Activated naive CD8-positive, alpha-beta T cell treated with anti-CD3 and anti-CD28 coated beads, Interleukin-2, amount 10 ng/mL, durations not matched to agents 7 days and 5 days (primary cell): ENCODE measurements at places on chromosomes 11 and 22. TPM values are rescaled to one million over a fixed set of nuclear protein-coding genes. Genes with fewer than 3 reads are reported as not detected.
A peak's percentile ranks its signal among the peaks of the same experiment; 100 is the strongest.

DNA sequence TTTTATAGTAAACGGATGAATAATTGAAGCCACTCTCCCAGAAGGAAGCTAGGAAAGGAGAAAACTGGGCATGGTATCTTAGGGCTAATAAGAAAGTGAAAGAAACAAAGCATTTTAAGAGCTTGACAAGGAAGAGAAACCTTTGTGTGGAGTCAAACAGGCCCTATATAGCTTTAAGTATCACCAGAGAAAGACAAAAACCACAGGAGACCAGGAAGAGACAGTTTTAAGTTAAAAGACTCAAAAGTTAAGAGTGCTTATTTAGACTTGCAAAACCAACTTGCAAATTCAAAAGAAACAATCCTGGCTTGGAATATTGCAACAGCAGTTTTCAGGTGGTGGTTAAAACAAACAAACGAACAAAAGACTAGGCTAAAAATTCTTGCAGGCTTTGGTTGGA lies 3.4 kb downstream of the PAK1 start:
- H3K27me3 ChIP-seq, result peaks cover 16% of the 10 kb centered on the region
- no peak for DNase-seq
- H3K27ac ChIP-seq, result peak overlapping the region; percentile 26

- peaks cover 40% of the 10 kb centered on the region for H3K4me1 ChIP-seq
- H3K27ac ChIP-seq, result no peak overlapping the region
- H3K4me3 ChIP-seq, result no peak overlapping the region
Observed at GRCh38 chr22:40250608-40251007, 72.9 kb downstream of the TNRC6B start.

GRCh38 chr11:110471371-110471770 lies 41.6 kb downstream of the FDX1 start:
- DNase-seq, result no peak
- no peak overlapping the region for H3K27ac ChIP-seq
- H3K27me3 ChIP-seq, result no peaks in the 10 kb centered on the region
- H3K4me3 ChIP-seq, result no peak overlapping the region
- H3K36me3 ChIP-seq, result peaks cover 4% of the 10 kb centered on the region

DNA sequence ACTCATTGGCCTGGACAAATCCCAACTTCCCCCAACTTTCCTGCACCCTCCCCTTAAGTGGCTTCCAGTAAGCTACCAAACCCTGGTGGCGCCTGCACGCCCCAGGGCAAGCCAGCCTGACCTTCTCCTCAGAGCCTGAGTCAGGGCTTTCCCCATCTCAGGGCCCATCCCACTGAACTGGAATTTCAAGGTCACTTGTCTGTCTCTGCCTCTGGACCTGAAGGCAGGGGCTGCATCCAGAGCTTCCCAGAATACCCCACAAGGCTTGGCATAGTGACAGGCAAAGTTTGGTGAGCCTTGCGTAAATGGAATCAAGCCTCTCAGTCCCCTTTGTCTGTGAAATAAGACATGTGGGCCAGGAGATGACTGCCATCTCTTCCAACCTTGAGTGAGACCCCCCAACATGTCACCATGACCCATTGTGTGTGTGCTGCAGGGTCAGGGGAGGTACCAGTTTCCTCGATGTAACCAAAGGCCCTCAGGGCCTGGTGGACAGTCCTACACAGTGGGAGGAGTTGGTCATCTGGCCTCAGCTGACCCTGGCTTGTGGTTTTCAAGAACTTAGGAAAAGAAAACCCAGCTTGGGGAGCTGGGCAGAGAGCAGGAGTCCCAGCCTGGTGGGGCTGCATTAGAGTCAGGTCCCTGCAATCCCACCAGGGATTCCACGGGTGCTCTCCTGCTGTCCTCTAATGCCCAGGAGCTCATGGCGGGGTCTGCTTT lies 8.9 kb downstream of the ALX4 start:
- no peak for DNase-seq
- peaks cover 56% of the 10 kb centered on the region for H3K27me3 ChIP-seq
- no peak overlapping the region for H3K27ac ChIP-seq

- DNase-seq, result no peak
- no peaks in the 10 kb centered on the region for H3K27me3 ChIP-seq
- no peak overlapping the region for H3K4me3 ChIP-seq
- H3K36me3 ChIP-seq, result no peaks in the 10 kb centered on the region
- H3K4me1 ChIP-seq, result no peaks in the 10 kb centered on the region
- no peak overlapping the region for H3K27ac ChIP-seq
Observed at GRCh38 chr22:48197189-48197690, 1434.8 kb downstream of the TBC1D22A start.

DNA sequence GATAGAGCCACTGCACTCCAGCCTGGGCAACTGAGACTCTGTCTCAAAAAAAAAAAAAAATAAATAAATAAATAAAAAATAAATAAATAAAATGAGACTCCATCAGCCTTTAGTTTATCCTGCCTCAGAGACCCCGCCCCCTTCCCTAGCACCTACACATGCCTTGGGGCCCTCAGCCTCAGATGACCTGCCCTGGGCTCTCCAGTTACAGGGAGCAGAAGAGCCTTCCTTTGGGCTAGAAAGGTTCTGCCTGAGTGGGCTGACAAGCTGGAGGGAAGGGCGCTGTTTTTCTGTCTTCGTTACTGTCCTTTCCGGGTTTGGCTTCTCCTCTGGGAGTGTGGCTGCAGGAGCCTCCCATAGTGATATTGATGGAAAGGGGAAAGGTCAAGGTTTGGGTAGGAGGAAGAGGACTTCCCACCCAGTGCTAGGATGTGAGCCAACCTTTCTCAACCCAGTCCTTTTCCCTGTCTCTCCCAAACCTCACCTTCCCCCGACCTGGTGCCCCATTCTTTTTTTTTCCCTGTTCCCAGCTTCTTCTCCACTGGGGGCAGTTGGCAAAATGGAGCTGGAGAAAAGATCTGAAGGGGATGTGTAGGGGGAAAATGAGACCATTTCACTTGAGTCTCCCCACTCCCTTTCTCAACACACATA lies 1.5 kb upstream of the SF3B2 start:
- no peak for DNase-seq
- peaks cover 14% of the 10 kb centered on the region for H3K27me3 ChIP-seq
- peak overlapping the region; percentile 83 for H3K27ac ChIP-seq
- peaks cover 18% of the 10 kb centered on the region for H3K36me3 ChIP-seq
- peaks cover 28% of the 10 kb centered on the region for H3K4me1 ChIP-seq

- no peak for DNase-seq
- H3K27ac ChIP-seq, result no peak overlapping the region
- H3K4me1 ChIP-seq, result no peaks in the 10 kb centered on the region
- H3K36me3 ChIP-seq, result no peaks in the 10 kb centered on the region
- no peak overlapping the region for H3K4me3 ChIP-seq
- H3K27me3 ChIP-seq, result peaks cover 16% of the 10 kb centered on the region
Observed at GRCh38 chr11:9029422-9029821, 25.6 kb upstream of the NRIP3 start.

DNA sequence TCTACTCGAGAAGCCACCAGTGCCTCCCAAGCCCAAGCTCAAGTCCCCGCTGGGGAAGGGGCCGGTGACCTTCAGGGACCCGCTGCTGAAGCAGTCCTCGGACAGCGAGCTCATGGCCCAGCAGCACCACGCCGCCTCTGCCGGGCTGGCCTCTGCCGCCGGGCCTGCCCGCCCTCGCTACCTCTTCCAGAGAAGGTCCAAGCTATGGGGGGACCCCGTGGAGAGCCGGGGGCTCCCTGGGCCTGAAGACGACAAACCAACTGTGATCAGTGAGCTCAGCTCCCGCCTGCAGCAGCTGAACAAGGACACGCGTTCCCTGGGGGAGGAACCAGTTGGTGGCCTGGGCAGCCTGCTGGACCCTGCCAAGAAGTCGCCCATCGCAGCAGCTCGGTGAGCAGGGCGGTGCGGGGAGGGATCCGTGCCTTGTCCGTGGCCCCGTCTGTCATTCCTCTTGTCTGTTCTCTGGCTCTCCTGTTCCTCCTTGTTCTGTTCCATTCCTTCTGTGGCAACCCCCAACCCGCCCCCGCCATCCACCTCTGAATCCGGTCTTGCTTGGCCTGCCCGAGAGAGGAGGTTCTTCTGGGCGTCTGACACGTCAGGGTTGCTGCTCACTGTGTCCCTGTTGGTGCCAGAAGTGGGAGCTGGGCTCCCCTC lies 15.8 kb upstream of the ACR start:
- no peaks in the 10 kb centered on the region for H3K27me3 ChIP-seq
- no peak for DNase-seq
- H3K36me3 ChIP-seq, result no peaks in the 10 kb centered on the region

- peaks cover 16% of the 10 kb centered on the region for H3K27me3 ChIP-seq
- no peak for DNase-seq
- H3K4me3 ChIP-seq, result no peak overlapping the region
- H3K4me1 ChIP-seq, result no peaks in the 10 kb centered on the region
Observed at GRCh38 chr11:17683377-17684161, 35.8 kb upstream of the MYOD1 start.

DNA sequence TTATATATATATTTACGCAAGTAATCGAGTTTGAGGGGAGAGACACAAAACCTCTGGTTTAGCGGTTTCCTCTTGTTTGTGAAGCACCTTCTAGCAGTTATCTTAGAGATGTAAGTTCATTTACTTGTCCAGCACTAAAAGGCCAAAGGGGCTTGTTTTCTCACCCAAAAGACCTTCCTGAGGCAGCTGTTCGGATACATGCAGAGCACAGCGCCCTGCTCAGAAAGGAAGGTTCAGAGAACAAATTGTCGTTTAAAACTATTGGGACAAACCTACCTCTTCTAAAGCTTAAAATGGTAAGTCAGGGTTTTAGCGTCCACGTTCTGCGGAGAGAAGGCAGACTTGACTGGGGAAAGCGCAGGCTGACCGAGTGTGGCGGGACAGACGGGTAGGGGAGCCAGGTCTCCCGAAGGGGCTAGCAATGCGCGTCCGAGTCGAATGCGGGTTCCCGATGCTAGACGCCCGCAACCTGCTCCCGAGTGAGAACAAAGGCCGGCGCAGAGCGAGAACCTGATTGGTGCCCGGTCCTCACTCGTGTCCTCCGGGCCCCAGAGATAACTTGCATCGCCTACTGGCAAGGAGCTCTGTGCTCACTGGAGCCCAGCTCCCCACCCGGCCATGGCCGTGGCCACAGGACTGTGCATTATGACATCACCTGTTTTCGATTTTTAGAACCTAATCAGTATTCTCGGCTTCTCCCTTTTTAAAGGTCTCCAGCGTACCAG lies 1.0 kb upstream of the SESN3 start:
- peaks cover 3% of the 10 kb centered on the region for H3K27me3 ChIP-seq
- H3K36me3 ChIP-seq, result peaks cover 6% of the 10 kb centered on the region
- peak; percentile 76 for DNase-seq
- H3K4me3 ChIP-seq, result no peak overlapping the region

GRCh38 chr11:17816232-17816931 lies 81.8 kb downstream of the KCNC1 start:
- no peak overlapping the region for H3K4me3 ChIP-seq
- no peaks in the 10 kb centered on the region for H3K27me3 ChIP-seq
- H3K4me1 ChIP-seq, result no peaks in the 10 kb centered on the region
- H3K36me3 ChIP-seq, result no peaks in the 10 kb centered on the region

DNA sequence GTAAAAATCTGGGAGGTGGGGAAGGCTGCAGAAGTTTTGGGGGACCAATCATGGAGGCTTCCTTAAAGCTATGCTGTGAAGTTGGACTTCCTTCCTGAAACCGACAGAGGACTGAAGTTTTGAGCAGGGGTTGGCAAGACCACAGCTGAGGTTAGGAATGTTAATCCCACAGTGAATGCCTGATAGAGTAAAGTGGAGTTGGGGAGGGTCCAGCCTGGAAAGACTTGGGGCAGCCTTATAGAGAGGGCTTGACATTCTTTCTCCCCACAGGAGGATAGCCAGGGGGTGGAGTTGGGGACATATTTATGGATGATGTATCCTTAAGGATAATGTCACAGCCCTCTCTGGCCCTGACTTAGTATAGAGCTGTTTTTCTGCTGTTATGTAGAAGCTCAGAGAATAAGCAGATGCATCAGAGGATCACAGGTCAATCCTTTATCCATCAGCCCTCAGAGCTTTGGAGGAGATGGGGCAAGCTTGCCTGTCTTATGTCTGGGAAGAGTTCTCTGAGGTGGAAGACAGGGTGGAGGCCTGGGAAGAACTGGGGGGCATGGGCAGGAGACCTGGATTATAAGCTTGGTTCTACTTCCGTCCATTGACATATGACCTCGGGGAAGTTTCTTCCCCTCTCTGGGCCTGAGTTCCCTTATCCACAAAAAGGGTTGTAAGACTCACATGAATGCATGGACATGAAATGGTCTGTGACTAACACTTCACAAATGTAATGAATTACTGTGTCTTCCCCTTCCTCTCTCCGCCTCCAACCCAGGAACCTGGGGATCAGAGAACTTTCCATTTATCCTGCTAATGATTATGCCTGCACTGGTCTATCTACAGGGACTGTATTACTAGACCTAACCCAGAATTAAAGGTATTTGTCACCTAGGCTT lies 317.8 kb downstream of the MIAT start:
- DNase-seq, result no peak
- no peaks in the 10 kb centered on the region for H3K4me1 ChIP-seq
- H3K27me3 ChIP-seq, result peaks cover 2% of the 10 kb centered on the region
- H3K4me3 ChIP-seq, result no peak overlapping the region
- H3K27ac ChIP-seq, result no peak overlapping the region

GRCh38 chr11:83523676-83524075 lies 237.5 kb upstream of the CCDC90B start:
- no peak overlapping the region for H3K27ac ChIP-seq
- no peak overlapping the region for H3K4me3 ChIP-seq
- no peak for DNase-seq
- H3K27me3 ChIP-seq, result no peaks in the 10 kb centered on the region
- H3K4me1 ChIP-seq, result no peaks in the 10 kb centered on the region
- H3K36me3 ChIP-seq, result no peaks in the 10 kb centered on the region

DNA sequence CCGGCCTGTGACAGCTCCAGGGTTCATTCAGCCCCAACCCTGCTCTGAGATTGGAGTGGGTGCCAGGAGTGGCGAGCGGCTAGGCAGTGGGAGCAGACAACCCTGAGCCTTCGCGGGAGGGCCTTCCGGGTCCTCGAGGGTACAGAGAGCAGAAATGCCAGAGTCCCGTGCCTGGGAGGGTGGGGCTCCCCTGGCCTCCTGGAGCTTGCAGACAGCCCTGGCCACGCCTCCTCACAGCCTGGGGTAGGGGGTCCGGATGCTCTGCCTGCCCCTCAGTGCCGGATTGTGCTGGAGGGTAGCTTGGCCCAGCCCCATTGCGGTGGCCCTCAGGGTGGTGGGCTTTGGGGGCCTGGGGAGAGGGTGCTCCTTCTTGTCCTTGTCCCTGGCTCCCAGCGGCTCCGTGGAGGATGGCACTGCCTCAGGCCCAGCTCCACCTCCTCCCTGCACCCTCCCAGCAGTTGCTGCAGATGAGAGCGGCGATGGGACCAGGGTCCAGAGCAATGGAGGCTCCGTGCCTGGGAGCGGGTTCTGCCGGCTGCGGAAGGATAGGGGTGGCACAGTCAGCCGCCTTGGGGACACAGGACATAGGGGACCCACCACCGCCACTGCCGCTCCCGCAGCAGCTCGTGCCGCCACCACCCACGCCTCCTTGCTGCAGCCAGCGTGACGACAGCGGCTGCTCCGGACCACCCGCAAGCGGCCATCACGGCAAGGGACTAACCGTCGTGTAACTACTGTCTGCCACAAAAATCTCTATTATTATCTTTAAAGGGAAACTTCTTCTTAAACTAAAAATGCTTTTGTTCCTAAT lies 34.9 kb upstream of the OR10G7 start:
- H3K4me3 ChIP-seq, result peak overlapping the region; percentile 51
- no peak overlapping the region for H3K27ac ChIP-seq
- peak; percentile 38 for DNase-seq
- peaks cover 3% of the 10 kb centered on the region for H3K4me1 ChIP-seq
- peaks cover 31% of the 10 kb centered on the region for H3K27me3 ChIP-seq

CXCR5 gene
- total RNA-seq, result 2.2 TPM

C1QTNF5 gene
- total RNA-seq, result not detected

OSBPL5 gene
- total RNA-seq, result 13.2 TPM

NLRP14 gene
- not detected for total RNA-seq

TEX12 gene
- total RNA-seq, result 0.40 TPM

RTCB gene
- 53.0 TPM for total RNA-seq

PAX6 gene
- total RNA-seq, result not detected

IRAG1 gene
- total RNA-seq, result not detected

PYGM gene
- total RNA-seq, result 3.8 TPM

DDTL gene
- total RNA-seq, result not detected

NELL1 gene
- total RNA-seq, result not detected

HORMAD2 gene
- total RNA-seq, result 0.14 TPM
